AG04449 (cell line): ENCODE measurements at places on chromosomes 6 and 20.

DNA sequence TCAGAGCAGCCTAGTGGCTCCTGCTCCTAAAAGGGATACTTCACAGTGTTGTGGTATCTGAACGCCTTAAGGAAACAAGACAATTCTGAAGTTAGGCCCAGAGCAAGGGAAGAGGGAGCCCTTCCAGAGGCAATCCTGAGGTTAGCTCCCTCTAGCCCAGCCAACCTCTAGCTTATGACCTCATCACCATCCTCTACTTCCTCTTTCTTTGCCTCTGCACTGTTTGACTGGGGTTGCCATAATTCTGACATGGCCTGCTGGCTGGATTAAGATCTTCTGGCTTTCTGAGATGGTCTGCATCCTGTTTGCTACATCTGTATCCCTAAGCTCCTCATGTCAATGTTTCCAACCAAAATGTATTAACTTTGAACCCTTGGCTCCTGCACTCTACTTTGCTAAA, 23.3 kb upstream of the BMP2 start:
- DNase-seq, result no peak

DNA sequence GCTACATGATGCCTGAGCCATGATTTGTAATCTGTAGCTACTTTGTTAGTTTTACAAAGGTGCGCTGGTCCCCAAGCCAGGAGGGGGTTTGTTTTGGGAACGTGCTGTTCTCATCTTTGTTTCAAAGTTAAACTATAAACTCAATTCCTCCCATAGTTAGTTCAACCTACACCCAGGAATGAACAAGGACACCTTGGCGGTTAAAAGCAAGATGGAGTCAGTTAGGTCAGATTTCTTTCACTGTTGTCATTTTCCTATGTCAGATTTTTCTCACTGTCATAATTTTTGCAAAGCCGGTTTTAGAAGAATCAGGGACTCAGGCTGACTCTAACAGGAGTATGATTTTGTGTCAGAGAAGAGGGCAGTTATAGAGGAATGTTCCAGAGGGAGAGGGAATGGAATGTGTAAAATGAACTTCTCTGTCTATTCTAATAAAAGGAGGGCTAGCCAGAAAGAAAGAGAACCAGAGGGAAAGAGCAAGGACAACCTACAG, 2.3 kb upstream of the GMPR start:
- DNase-seq, result no peak

DNA sequence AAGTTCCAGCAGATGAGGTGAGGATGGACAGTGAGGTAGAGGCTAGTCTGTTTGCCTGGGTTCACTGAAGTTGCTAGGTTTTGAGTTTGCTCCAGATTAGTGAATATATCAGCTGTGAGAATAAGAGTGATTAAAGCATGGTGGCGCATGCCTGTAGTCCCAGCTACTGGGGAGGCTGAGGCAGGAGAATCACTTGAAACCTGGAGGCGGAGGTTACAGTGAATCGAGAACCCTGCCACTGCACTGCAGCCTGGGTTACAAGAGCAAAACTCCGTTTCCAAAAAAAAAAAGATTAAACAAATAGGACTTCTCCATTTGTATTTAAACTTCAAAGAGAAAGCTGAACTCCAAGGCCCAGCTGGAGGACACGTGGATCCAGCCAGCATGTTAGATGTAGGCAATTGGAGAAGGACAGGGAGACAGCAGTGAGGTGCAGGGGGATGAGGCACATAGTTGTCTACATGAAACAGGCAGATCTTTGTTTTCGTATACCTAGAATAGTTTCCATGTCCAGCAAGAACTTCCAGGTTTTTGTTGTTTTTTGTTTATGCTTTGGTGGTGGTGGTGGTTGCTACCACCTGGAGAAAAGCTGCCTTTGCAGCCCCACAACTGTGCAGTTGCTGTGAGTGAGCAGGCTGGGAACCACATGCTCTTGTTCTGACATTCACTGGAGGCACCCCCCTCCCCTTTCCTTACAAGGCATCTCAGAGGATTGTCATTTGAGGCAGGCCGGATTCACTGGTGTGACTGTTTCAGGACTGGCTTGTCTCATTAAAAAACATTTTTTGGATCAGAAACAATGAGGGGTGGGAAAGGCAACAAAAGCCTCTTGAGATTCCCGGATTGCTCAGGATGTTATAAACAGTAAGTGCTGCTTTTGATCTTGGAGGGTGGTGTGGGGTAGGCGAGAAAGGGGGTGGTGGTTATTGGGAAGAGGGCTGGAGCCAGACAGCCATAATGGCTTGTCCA, 72.3 kb downstream of the JARID2 start:
- DNase-seq, result no peak

GRCh38 chr6:169558378-169558773, 143.5 kb downstream of the WDR27 start:
- DNase-seq, result no peak

DNA sequence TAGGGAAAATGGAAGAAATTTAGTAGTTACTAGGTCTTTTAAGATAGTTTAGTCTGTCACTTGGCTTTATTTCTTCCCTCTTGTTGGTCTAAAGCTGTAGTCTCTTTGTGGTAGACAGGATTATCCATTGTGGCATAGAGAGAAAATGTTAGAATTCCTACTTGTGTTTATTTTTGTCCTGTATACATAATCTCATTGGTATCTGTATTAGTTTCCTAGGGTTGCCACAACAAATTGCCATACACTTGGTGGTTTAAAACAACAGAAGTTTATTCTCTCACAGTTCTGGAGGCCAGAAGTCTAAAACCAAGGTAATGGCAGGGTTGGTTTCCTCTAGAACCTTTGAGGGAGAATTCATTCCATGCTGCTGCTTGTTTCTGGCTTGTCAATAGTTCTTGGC, 119.4 kb downstream of the ZFAND3 start:
- no peak for DNase-seq
